Pulmonary artery endothelial cell (primary cell): ENCODE measurements at places on chromosomes 7 and 10. TPM values are rescaled to one million over a fixed set of nuclear protein-coding genes. Genes with fewer than 3 reads are reported as not detected.

Gene NOC3L
- total RNA-seq: 25.7 and 35.3 TPM in 2 replicates

Gene MYL10
- total RNA-seq: not detected in 2 replicates

Gene RBM20
- total RNA-seq: 0.13 TPM in 1 of 2 replicates, not detected in the other

Gene CLRN3
- total RNA-seq: 0.11 TPM in 1 of 2 replicates, not detected in the other

Gene SEC31B
- 2.3 and 2.4 TPM in 2 replicates for total RNA-seq

Gene BLNK
- total RNA-seq: not detected in 2 replicates

Gene ZNF25
- total RNA-seq: 6.5 and 7.4 TPM in 2 replicates

Gene RGR
- total RNA-seq: not detected in 2 replicates

Gene OPN1SW
- not detected in 2 replicates for total RNA-seq

Gene KLF14
- not detected in 2 replicates for total RNA-seq

Gene OR6V1
- not detected in 2 replicates for total RNA-seq

Gene SFRP4
- total RNA-seq: 0.04 TPM in 1 of 2 replicates, not detected in the other

Gene SFRP5
- total RNA-seq: not detected in 2 replicates

Gene RAPGEF5
- total RNA-seq: 72.7 and 106 TPM in 2 replicates

Gene SPDYE16
- 0.28 TPM in 1 of 2 replicates, not detected in the other for total RNA-seq

Gene TRIM50
- not detected in 2 replicates for total RNA-seq

Gene SMURF1
- total RNA-seq: 20.1 and 20.2 TPM in 2 replicates

Gene FOXI2
- total RNA-seq: not detected in 2 replicates
